AG08395 (cell line): ENCODE measurements at places on chromosomes 7 and 10.

DNA sequence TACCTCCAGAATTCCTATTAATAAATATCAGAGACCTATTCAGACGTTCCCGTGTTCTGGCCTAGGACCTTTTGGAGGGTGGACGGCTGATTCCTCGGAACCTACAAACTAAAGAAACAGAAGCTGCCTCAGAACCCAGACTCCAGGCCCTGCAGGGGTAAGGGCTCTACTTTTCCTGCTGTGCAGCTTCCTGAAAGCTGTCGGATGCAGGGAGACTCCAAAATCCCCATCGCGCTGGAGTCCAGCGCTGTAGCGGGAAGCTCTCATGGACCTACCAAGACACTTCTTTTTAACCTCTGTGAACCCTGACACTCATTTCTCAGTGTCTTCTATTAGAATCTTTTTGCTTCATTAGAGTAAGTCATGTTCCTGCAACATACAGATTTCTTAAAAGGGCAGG, 244.5 kb upstream of the PITRM1 start:
- DNase-seq: no peak

DNA sequence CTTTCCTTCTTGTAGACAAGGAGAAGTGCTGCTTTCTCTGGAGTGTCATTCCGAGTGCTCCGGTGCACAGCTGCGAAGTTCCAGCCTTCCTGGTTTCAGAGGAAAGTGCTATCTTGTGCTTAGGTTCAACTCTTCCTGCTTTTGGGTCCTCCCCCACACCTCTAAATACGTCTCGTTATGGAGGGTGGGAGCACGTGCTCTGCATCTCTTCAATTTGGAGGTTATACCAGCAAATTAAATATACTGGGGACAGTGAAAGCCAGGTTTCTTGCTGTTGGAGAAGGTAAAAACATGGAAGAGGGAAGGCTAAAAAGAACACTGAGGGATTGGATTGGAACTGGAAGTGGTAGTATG, 2.4 kb upstream of the ESYT2 start:
- no peak for DNase-seq

DNA sequence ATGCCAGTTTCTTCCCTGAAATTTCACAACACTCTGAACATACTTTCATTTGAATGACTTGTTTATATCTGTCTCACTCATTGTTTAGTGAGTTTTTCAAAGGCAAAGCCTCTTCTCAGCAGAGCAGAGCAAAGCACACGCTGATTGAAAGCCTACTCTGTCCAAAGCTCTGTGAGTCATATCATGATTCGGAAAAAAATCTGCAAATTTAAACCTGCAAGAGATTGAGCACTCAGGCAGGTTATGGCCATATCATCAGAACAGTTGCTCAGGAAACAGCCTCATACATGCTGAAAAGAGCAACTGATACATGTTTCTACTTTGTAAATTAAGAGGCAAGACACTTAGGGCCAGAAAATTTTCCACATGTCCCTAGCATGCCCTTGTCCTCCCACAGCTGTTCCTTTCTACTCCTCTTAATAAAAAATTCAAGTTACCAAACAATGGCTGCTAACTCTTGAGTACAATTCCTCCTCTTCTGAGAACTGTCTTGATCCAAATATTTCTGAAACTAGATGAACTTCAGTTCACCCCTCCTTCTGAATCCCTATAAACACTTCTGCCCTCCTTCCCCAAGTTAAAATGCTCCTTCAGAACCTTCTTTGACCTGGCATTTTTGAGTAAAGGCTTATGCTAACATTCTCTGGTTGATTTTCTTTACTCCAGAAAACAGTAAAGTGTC, 140.6 kb upstream of the HPS1 start:
- no peak for DNase-seq

DNA sequence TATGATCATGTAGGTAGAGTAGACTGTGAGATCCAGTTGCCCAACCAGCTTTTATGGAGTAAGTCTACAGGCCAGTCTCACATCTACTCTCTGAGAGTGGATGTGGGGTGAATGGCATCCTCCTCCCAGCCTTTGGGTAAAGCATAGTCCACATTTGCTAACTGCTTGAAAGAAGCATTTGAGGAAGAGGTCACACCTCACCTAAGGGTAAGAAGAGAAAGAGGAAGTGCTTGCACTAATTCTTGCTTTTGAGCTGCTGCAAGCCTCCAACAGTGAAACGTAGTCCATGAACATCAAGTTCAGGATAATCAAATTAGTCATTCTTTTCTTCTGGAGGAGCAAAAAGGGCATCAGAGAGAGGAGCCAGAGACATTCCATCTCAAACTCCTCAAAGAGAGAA, 93.9 kb upstream of the AGR3 start:
- no peak for DNase-seq

DNA sequence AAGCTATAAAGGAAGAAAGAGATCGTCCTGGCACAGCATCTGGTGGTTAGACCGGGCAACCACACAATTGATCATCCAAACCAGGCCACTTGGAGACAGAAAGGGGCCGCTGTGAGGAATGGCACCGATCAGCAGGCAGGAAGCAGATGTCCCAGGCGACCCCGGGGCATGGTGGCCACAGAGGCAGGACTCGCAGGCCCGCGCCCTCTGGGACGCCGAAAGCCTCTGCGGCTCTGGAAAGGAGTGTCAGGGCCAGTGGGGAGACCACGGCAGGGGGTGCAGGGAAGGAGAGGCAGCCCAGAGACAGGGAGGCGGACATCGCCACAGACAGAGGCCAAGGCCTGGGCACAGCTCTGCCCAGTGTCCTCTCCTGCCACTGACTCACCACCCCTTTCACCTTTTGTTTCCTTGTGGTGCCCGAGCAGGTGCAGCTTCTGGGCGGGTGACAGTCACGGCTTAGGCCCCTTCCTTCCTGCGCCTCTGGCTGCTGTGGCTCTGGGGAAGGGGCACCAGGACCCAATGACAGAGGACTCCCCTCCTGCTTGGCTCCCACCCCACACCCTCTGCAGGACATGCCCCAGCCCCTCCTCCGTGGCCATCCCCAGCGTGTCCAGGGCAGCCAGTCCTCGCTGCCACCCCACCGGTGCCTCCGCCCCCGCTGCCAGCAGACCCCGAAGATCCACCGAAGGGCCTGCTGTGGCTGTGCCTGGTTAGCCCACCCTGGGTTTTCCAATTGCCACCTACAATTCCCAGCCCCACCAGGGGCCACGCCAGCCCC, 10.9 kb downstream of the STK32C start:
- no peak for DNase-seq

DNA sequence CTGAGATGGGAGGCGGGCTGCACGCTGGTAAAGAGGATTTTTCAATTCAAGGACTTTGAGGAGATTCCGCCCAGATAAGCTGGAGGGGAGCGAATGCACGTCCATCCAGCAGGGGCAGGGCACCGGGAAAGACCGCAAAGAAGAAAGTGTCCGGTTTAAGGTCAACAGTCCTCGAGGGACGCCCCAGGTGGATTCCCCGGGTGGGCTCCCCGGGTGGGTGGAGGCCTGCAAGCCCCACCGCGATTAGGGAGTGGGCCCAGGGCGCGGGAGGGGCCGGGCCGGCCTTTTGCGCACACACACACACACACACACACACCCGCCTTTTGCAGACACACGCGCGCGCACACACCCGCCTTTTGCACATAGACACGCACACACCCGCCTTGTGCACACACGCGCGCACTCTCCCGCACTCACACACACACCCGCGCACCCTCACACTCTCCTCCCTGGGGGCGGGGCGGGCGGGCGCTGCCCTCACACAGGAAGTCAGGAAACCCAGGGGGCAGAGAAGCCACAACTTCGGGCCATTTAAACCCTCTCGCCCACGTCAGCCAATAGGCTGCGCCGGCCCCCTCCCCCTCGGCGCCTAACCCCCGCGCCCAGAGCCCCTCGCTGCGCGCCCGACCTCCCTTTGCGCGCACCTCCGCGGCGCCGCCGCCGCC, 615 bp downstream of the ARHGAP12 start:
- DNase-seq: peak; percentile 28

- DNase-seq: peak; percentile 41
Measured at GRCh38 chr10:6382081-6382480, 179.3 kb downstream of the PFKFB3 start.

DNA sequence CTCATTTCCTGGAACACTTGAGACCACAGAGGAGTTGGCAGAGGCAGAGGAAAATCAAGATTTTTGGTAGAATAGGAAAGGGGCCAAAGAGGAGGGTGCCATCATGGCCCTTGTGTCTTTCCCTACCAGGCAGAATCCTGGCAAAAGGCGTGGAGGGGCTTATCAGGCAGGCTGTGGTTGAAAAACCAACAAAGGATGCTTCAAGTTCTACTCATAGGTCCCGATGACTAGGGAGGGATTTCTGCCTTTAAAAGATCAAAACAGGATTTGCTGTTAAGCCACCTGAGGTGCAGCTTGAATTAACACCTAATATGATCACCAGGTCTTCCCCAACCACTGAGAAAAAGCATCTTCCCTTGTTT, 45.7 kb downstream of the BPGM start:
- peak; percentile 15 for DNase-seq

DNA sequence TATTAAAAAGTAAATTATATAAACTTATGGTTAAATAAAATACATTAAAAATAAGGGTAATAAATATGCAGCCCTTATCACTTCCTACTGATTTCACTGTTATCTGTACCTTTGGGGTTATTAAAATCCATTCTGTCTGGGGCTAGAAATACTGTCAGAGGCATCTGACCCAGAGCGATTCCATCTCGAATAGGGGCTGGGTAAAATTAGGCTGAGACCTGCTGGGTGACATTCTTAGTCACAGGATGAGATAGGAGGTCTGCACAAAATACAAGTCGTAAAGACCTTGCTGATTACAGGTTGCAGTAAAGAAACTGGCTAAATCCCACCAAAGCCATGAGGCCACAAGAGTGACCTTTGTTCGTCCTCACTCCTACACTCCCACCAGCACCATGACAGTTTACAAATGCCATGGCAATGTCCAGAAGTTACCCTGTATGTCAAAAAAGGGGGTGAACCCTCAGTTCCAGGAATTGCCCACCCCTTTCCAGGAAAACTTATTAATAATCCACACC, 77.6 kb downstream of the COBL start:
- DNase-seq: no peak

- peak; percentile 42 for DNase-seq
Measured at GRCh38 chr10:132395704-132396493, 1.1 kb upstream of the PWWP2B start.

DNA sequence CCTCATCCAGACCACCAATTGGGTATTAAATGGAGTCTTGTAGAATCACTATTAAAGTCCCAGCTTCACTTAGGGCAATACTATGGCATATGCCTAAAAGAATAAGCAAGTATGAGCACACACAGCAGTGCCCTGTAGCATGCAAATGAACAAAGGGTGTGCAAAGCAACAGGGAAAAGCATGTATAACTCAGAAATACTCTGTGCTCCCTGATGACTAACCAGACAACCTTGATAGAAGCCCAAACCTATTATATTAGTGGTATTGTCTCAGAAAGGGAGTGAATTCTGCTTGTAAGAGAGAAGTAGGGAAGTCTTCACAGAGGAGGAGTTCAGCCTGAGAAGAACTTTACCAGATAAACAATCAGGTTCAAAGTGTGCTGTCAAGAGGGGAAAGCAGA, 131.2 kb downstream of the DGKI start:
- peak; percentile 50 for DNase-seq

GRCh38 chr10:88702848-88703597, 3.0 kb upstream of the LIPK start:
- DNase-seq: no peak

DNA sequence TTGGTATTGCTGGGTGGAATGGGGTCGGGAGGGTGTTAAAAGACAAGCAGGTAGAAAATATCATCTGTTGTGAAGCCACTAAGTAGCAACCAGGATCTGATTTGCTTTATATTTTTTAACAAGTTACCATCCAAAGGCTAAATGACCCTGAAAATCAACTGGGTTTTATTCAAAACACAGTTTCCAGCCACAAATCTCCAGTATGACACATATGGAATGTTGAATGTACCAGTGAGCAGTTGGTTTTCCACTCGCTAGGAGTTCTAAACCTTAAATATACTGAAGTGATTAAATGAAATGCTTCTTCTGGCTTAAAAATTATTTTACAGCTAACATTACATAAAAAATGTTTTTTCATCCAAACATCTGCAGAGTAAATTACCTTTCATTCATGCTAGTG, 112.5 kb downstream of the PDE1C start:
- DNase-seq: no peak

- DNase-seq: no peak
Measured at GRCh38 chr10:121687095-121687813, 89.0 kb upstream of the FGFR2 start.

GRCh38 chr7:103989200-103989784, at the start of gene RELN:
TSS of gene RELN (minus strand) at chr7:103989658. CDS start at chr7:103989356, 302 bp downstream.
- DNase-seq: peak; percentile 10

DNA sequence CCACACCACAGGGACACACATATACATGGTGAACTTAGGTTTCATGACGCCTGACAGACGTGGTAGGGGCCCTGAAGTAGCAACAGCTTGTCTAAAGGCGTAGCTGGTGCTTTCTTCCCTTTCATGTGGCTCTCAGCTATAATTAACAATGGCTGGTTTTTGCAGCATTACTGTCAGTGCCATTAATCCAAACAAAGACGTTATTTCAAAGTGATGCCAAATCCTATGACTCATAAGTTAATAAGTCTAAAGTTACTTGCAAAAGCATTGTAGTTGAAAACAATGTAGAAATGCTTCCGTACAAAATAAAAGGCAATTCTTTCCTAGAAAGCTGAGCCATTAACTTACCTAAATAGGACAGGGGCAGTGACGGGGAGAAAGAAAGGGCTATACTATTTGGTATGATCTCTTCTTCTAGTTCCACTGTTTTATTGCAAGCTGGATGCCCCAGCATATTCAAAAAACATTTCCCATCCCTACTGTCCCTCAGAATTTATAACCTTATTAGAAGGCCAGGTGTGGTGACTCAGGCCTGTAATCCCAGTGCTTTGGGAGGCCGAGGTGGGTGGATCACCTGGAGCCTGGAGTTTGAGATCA, 105.4 kb downstream of the ODAD2 start:
- DNase-seq: peak; percentile 45

DNA sequence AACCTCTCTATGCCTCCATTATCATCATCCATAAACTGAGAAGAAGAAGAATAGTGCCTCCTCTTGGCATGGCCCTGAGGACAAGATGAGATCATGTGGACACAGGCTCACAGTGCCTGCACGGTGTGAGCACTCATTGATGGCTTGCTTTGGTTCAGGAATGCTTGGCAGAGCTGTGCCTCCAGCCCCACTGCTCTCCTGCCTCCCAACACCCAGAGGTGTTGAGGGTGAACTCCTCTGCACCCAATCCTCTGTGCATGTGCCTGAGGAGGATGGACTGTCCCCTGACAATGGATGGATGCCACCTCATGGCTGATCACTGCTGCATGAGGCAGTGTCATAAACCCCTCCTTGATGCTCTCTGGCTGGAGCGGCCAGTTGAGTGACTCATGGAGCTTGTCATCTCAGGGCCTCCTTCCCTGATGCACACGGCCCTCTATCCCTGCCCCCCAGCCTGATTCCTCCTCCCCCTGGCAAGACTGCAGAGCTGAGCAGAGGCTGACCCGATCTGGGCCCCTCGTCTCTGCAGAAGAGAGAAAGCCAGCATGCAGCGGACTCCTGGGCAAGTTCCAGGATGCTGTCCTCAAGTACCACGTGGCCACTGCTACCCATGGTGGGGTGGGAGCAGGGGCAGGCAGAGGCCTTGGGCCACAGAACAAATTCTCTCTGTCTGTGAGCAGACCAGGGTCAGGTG, 136.3 kb downstream of the KCNMA1 start:
- peak; percentile 96 for DNase-seq

GRCh38 chr10:123139521-123140163, 3.9 kb downstream of the HMX3 start:
- no peak for DNase-seq

GRCh38 chr10:103757531-103758293, 97.7 kb downstream of the SH3PXD2A start:
- peak; percentile 95 for DNase-seq

GRCh38 chr10:110706690-110707098, 62.6 kb downstream of the RBM20 start:
- DNase-seq: peak; percentile 93
